Kidney glomerular epithelial cell (primary cell): ENCODE measurements at places on chromosomes 7 and 10.

DNA sequence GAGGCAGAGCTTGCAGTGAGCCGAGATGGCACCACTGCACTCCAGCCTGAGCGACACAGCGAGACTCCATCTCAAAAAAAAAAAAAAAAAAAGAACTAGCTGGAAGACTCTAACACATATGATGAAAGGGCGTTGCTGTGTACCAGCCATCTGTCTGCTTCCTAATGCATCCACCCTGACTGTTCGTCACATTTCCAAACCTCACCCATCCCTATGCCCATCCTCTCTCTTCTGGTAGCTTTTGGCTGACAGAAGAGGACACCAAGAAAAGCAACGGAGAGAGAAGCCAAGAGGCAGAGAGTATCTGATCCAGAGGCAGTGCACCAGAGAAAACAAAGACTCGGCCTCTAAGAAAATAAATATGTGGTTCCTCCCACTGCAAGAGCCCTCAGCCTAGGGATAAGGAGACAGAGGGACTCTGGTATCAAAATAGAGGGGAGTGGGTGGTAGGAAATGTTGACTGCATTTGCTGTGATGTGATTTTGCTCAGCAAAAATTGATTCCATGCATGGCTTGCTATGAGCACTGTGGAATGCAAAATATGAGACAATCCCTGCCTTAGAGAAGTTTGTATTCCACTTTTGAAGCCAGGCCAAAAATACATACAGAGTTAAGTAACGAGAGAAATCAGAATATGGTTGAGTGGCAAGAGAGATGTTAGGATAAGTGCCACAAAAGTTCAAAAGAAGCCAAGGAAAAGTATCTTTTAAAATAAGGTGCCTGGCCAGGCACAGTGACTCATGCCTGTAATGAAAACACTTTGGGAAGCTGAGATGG is 100.8 kb upstream of the STK17A start:
- peak; percentile 63 for DNase-seq

GRCh38 chr7:135169964-135170273 is 588 bp downstream of the CYREN start:
- DNase-seq, result no peak

GRCh38 chr10:113518415-113518814 is 34.4 kb upstream of the HABP2 start:
- no peak for DNase-seq

DNA sequence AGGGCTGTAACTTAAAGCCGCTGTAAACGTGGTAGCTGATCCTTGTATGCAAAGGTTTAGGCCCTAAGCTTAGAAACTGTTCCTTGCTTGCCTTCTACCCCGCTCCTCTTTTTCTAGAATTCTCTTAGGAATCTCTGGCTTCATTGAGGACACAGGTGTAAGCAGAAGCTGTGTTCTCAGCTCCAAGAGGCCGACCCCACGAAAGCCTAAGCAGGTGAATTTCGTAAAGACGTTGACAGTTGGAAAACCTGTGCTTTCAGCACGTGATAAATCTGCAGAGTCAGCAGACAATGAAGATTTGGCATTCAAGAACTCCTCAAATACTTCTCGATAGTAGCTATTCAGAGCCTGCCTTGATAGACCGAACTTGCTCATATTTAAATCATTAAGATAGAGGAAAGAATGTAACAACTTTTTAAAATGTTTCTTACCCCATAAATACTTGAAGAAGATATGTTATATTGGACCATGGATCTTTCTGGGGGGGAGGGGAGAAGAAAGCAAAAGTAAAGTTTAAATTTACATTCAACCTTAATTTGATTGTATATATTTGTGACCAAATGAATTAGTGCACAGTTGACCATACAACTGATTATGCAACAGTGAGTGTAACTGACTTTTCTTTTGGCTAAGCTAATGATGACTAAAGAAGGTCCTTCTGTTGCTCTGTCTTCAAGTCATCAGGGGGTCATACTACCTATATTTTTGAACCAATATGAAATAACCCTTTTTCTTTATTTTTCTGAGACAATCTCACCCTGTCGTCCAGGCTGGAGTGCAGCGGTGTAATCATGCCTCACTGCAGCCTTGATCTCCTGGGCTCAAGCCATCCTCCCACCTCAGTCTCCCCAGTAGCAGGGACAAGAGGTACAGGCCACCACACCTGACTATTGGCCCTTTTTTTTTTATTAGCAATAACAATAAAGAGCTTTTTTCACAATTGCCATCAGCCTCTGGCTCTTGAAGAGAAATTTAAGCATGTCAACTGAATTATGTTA is 1.2 kb upstream of the GDI2 start:
- no peak for DNase-seq

DNA sequence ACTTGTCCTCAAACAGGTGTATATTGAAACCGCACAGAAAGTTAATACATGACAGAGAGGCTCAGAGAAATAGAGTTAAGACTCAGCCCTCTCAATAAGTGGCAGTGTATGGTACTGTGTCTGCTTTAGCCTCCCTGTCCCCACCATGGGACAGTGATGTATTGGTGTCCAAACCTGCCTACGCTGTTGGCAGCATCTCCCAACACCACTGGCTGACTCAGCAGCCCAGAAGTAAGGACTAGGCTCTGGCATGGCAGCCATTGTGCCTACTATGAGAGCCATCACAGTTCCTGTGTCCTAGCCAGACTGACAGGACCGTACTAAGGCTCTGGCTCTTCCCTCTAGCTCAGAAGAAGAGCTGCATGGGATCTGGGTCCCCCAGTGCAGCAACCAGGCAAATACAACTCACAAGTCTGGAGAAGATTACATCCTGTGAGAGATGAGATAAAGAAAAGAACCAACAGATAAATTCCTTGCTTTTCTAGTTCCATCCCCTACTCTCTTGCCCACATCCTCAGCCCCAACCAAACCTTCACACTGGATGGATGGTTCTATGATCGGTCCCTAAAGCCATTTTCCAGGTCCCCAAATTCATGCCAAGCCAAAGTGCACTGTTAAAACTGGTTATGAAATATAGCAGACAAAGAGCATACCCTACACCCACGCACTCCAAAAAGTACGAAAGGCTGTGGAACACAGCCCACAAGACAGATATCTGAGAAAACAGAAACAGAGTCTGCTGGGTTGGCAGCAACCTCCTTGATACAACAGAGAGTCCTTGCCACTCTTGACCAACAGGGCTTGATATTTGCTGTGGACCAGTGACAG is 44.1 kb upstream of the DMTF1 start:
- DNase-seq, result no peak

GRCh38 chr7:188174-188573 is 4.2 kb upstream of the FAM20C start:
- no peak for DNase-seq

GRCh38 chr10:29689001-29689400 is 54.2 kb upstream of the SVIL start:
- DNase-seq, result peak; percentile 79

- DNase-seq, result no peak
Measured at GRCh38 chr7:135822376-135822775, 73.8 kb upstream of the FAM180A start.

DNA sequence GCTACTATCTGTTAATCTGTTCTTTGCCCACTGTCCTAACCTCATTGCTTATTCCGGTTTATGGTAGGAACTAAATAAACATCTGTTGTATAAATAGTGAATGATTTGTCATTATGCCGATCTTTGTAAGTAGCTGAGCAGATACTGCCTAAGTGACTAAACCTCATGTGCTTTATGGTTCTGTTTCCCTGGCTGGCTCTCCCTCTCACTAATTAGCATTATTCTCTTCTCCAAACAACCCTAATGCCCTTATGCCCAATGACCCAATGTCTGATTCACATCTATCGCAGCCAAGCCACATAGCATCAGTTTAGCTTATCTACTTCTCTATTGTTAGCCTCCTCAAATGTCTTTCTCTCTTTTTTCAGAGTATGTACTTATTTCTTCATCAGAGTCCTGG is 462.3 kb upstream of the POT1 start:
- DNase-seq, result no peak
